ENCODE measurements at places on chromosomes 3 and 15.

GRCh38 chr15:85534031-85534430 is 153.6 kb downstream of the AKAP13 start:
- no peak for DNase-seq

GRCh38 chr15:29126821-29127461 is 142.7 kb downstream of the NSMCE3 start:
- DNase-seq, result no peak

DNA sequence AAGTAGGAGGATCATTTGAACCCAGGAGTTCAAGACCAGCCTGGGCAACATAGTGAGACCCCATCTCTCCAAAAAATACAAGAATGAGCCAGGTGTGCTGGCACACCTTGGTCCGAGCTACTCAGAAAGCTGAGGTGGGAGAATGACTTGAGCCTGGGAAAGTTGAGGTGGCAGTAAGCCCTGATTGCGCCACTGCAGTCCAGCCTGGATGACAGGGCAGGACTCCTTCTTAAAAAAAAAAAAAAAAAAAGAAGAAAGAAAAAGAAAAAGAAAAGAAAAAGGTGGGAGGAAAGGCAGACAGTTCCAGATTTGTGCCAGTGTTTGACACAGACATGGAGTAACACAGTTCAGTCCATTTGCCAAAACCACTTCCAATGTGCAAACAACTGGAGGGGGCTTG is 75.7 kb downstream of the ATP10A start:
- DNase-seq, result no peak

GRCh38 chr15:73926219-73927002 is at the start of gene LOXL1:
TSS of gene LOXL1 (plus strand) at chr15:73926462. CDS start at chr15:73926784, 322 bp downstream.
- DNase-seq, result no peak

DNA sequence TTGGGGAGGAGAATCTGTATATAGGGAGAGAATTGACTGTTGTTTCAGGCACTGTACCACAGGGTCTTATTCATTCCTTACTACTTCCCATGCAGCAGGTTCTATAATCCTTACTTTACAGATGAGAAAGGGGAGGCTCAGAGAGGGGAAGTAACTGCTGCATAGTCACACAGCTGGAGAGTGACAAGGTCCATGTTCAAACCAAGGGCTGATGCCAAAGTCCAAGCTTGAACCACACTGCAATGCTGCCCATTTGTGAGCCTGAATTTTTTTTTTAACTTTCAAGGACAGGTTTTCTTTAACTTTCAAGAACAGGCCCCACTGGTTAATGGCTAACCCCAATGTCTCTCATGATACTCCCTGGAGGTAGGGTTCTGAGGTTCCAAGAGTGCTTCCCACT is 26.2 kb downstream of the RBP2 start:
- no peak for DNase-seq

GRCh38 chr3:71219744-71220638 is 363.5 kb downstream of the FOXP1 start:
- no peak for DNase-seq

DNA sequence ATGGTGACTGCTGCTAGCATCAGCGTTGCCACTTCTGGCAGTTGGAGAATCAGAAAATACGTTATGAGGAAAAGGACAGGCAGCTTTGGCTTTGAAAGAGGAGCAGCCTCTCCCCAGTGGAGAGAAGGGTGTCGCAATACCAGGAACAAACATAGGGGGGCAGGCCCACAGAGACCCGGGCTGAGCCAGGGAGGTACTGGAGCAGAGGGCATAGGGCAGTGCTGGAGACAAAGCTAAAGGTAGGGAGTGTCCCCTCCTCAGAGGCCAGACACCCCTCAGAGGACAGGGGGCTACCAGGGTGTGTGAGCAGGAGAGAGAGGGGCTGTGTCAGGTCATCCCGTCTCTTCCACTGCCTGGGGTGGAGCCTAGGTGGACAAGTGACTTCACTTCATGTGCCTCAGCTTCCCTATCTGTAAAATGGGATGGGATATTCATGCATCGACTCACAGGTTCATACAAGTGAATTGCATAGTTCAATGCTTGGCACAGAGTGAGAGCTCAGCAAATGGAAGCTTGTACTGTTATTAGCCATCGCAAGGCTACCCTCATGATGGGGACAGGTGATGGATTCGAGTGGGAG is 49.7 kb upstream of the LIMD1 start:
- no peak for DNase-seq

DNA sequence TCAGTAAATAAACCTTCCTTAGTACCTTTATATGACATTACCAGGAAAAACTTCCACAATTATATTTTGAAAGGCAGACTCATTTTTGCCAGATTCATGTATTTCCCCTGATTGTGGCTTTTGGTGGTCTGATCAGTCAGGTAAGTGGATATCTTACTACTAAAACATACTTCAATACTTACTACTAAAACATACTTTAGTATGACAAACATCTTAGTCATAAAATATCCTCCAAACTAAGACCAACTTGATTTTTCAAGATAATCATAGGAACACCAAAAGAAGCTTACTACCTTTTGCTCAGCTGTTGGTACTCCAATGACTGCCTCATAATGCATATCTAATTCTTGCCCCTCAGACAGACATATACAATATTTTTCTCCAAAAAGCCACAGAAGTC is 9.3 kb downstream of the TJP1 start:
- no peak for DNase-seq

DNA sequence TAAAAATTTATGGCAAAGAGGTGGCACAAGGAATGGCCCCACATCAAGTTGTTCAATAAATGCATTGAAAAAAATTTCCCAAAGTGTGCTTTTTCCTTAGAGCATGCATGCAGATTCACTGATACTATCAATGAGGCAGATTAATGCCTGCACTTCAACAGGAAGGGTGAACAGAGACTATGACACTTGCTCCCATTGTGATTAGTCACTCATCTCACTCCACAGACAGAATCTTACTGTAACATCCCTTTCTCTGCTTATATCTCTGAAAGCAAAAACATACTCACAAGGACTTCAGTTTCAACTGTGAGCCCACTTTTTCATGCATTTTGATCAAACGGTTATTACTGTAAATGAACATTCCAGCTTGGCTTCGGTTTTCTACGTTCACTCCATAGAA is 60.9 kb downstream of the MORC1 start:
- DNase-seq, result no peak

GRCh38 chr3:42721690-42722089 is 19.1 kb upstream of the HHATL start:
- no peak for DNase-seq

- no peak for DNase-seq
Observed at GRCh38 chr3:53039376-53039752, 6.5 kb downstream of the SFMBT1 start.

DNA sequence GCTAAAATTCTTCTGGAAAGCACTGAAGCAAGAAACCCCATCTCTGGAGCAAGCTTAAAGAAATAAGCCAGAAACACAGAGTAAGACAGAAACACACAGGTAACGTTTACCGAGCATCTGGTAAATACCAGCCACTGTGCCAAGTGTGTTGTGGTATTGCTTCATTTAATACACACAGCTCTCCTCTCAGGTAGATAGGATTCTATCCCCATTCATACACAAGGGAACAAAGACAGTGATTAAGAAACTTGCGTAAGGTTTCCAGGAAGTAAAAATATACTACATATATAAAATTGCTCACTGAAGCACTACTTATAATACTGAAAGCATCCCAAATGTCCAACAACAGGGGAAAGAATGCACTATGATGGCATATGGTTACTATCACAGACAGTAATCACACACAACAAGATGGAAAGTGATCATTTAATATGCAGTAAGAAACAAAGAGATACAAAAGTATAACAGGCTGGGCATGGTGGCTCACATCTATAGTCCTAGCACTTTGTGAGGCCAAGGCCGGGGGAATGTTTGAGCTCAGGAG is 27.5 kb downstream of the TAMM41 start:
- DNase-seq, result no peak

- no peak for DNase-seq
Observed at GRCh38 chr3:194396539-194396858, 2.6 kb downstream of the GP5 start.

- DNase-seq, result no peak
Observed at GRCh38 chr3:2838546-2839157, 271.5 kb downstream of the IL5RA start.

DNA sequence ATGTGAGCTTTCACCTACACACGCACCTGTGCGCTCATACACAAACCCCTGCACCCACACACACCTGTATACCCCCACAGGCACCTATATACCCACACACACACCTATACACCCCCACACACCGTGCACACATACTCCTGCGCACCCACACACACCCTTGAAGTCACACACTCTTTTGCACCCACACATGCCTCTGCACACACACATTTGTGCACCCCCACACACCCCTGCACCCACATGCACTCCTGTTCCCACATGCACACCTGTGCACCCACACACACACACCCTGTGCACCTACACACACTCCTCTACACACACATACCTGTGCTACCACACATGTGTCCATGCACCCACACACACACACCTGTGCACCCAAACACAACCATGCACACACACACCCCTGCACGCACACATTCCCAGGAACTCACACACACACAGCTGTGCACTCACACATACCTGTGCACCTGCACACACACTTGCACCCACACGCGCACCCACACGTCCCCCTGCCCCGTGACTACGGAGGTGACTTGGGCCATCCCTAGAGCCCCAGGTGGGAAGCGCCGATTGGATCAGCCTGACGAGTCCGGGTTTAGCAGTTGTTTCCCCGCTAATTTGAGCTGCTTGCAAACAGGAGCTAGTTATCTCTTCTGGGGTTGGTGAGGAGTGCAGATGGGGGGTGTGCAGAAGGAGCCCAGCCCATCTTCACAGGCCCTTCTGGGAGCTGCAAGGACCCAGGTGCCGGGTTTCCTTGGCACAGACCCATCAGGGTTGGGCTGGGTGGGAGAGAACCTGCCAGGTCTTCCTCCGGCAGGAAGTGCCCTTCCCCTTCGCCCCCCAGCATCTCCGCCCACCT is 97.8 kb downstream of the CHSY1 start:
- DNase-seq, result no peak

GRCh38 chr3:102483556-102483955 is 48.7 kb downstream of the ZPLD1 start:
- no peak for DNase-seq

DNA sequence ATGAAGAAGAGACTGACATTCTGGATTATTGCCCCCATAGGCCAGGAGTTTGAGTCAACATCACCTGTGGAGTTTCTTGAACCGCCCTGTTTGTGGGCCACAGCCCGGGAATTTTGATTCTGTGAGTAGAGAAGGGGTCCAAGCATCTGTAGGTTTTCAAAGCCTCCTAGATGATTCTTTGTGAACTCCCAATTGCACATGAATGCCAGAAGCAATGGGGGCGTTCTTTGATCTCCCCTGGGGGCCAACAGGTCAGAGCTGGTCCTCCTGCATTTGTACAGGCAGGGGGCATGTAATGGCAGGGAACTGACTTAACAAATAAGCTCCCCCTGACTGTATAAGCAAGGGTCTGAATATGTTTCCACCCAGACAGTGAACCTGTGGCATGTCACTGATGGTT is 260.3 kb downstream of the SLCO3A1 start:
- DNase-seq, result no peak

GRCh38 chr15:73965758-73966113 is 26.4 kb downstream of the STOML1 start:
- no peak for DNase-seq

DNA sequence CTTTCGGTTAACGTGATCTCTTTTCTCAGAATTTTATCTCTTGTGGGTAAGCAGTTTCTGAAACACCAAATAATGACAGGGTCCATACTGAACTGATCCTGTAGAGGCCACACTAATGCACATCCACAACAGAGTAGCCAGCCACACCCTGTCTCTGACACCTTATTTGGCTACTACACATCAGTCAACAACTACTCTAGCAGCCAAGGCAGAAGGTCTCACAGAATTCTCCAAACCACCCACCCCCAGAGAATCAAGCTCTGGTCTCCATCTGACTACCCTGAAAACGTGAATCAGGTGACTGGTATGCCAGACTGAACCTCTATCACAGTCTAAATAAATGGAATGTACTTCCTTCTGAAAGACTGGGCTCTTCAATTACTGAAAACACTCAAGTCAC is 38.0 kb downstream of the EDC3 start:
- DNase-seq, result no peak

Data from COR-L47 (cell line).